ENCODE measurements at places on chromosomes 12 and 14.

GRCh38 chr14:73567951-73568885 is 795 bp upstream of the ACOT2 start:
- DNase-seq: no peak

GRCh38 chr12:57874166-57875108 is 27.9 kb upstream of the CTDSP2 start:
- no peak for DNase-seq

DNA sequence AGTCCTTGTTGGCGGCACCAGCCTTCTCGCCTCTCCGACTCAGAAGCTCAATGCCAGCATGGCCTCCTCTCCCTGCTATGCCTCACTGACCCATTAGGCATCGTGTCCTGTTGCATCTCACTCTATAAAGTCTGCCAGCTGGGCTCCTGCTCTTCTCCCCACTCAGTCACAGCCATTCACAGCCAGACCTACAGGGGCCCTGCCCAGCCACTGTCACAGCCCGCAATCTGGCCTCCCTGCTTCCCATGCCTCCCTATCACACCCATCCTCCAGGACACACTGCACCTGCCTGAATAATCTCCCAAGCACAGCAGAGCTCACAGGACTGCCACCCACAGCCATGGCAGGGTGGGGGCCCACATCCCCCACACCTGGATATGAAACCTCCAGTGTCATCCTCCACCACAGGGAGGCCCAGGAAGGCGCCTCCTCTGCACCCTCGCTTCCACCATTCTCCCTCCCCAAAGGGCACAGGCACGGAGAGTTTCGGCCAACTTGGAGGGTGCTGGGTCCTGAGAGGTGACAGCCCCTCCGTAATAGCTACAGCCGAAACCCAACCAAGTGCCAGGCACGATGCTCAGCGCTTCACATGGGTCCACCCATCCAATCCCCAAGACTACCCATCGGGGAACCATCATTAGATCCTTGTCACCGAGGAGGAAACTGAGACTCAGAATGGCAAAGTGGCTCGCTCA is 370.3 kb downstream of the BCL11B start:
- DNase-seq: no peak

- no peak for DNase-seq
Observed at GRCh38 chr12:75939016-75939642, 92.4 kb downstream of the PHLDA1 start.

DNA sequence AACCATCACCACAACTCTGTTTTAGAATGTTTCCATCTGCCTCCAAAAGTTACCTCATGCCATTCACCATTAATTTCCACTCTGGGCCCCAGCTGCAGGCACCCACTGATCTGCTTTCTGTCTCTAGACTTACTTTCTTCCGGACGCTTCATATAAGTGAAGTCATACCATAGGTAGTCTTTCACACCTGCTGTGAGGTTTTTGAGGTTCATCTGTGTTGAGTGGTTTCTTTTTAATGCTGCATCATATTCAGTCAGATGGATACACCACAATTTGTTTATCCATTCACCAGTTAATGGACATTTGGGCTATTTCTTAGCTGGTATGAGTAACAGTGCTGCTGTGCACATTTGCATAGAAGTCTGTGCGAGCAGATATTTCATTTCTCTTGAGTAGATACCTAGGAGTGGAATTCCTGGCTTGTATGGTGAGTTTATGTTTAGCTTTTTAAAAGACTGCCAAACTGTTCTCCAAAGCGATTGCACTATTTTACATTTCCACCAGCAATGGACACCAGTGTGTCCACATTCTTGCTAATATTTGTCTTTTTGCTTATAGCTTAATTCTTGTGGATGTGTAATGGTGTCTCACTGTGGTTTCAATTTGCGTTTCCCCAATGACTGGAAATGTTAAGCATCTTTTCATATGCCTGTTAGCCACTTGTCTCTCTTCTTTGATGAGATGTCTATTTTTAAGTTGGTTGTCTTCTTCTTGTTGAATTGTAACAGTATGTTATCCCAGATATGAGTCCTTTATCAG is 48.3 kb downstream of the ZFYVE21 start:
- DNase-seq: no peak

DNA sequence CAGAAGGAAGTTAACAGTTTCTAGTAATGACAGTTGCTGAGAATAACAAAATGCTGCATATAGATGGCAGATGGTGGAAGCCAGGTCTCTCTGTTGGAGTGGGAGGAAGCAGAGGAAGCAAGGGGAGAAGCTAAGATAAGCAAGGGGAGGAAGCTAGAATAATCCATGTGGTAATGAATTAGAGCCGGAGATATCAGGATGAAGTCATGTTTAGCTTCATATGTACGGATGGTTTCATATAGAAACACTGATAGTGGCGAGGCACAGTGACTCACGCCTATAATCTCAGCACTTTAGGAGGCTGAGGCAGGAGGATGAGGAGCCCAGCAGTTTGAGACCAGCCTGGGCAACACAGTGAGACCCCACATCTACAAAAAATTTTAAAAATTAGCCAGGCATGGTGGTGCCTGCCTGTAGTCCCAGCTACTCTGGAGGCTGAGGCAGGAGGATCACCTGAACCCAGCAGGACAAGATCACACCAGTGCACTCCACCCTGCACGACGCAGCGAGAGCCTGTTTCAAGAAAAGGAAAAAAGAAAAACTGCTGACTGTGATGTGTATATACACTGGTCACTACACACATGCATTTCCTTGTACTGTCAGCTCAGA is 49.2 kb downstream of the ANAPC7 start:
- DNase-seq: no peak

DNA sequence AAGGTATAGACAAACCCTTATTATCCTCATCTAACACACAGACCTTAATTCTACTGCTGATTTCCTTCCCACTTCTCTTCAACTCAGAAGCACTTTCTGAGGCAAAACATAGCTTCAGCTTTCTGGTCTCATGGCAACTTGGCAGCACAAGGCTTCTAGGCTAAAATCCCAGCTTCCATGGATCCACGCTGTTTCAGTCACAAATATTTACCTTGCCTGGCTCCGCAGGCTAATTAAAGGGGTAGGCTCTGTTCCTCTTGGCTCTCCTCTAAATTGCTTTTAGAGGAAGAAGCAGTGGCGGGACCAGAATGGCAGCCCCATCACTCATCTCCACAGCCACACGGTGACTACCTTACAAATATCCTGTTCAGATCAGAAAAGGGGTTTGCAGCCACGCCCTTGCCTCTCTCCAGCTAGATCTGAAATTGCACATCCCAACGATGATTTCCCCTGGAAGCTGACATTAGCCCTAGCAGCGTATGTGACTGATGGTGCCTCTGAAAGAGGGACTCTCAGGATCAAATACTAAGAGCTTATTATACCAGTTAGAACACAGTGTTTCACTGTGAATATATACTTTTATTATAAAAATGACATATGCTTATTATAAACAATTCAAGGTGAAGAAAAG is 221.5 kb upstream of the NUDT4 start:
- no peak for DNase-seq

DNA sequence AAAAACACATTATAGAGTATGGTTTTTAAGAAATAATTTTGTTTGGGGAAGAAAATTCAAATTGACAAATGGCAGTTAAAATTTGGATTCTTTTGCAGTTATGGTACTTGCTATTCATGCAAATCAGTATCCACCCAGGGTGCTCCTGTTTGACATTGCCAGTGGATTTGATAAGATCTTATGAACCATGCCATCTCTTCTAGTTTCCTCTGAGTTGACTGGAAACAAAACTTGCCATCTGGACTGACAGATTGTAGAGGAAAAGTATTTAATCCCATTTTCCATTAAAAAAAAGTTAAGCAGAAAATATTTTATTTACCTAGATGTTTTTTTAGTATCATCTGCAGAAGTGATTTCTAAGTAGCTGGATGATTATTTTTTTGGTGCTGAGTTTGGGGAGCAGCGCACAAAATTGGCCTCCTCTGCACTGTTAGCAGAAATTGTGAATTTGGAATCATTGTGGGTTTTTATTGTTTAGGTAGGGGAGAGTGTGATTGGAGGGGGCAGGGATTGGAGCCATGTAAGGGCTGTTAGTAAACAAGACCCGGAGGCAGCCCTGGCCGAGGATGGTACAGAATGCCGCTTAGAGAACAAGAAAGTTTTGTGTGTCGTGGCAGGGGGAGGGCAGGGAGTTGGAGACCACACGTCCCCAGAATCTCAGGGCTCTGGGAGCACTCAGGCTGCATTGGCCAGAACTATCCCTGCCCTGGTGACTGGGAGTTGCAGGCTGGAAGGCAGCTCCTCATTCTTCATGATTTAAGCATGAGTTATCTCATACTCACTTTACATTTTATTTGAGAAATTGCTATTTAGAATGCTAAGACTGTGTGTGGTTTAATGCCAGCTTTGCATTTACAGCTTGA is 56.6 kb downstream of the WDR20 start:
- no peak for DNase-seq

- no peak for DNase-seq
Observed at GRCh38 chr12:57764662-57765002, 2.2 kb downstream of the CYP27B1 start.

DNA sequence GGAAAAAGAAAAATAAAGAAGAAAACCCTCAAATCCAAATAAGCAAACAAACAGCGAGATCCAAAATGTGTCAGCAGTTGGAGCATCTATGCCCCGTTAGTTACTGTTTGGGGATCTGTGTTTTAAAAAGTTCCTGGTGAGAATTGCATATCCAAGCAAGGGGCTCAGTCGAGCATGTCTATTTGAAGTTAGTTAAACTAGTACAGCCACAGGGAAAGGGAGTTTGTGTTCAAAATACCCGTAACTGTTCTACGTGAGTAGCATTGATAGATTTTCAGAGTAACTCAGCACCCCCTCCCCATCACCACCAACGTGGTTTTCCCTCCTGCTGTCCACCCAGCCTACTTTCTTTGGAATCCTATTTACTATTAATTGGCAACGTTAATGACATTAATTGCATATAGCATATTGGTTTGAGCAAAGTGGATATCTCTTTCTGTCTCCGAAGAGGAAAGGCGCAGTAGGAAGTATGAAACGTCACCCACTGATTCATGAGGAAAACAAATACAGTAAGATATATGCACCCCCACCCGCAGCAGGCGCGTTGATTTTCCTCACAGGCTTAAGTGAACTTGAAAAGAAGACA is 1.5 kb downstream of the NPAS3 start:
- no peak for DNase-seq

GRCh38 chr14:85701763-85702162 is 171.8 kb downstream of the FLRT2 start:
- no peak for DNase-seq

- DNase-seq: no peak
Observed at GRCh38 chr12:96177013-96177412, 17.2 kb upstream of the ELK3 start.

GRCh38 chr12:65537978-65538377 is 259.5 kb downstream of the MSRB3 start:
- DNase-seq: no peak

- no peak for DNase-seq
Observed at GRCh38 chr12:99732131-99732530, 84.6 kb downstream of the GARIN6 start.

GRCh38 chr14:60859525-60859924 is 121.4 kb downstream of the TRMT5 start:
- no peak for DNase-seq

All from NCI-H187 (cell line).